Vagina (tissue), 2 donors: ENCODE measurements at places on chromosomes 4 and X.

DNA sequence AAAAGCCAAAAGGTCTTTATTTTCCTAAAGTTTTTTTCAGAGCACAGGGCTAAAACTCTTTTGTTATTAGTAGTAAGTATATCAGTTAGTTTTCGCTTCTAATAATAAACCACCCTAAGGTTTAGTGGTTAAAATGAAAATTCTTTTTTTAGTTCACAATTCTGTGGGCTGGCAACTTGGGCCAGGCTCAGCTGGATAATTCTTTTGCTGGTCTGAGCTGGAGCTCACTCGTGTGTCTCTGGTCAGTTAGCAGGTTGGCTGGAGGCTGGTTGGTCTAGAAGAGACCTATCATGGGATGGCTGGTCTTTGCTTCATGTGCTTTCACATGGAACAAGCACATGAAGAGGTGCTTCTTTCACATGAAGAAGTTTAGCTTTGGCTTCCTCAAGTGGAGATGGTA lies 227.1 kb upstream of the LCORL start:
- DNase-seq, result no peak

DNA sequence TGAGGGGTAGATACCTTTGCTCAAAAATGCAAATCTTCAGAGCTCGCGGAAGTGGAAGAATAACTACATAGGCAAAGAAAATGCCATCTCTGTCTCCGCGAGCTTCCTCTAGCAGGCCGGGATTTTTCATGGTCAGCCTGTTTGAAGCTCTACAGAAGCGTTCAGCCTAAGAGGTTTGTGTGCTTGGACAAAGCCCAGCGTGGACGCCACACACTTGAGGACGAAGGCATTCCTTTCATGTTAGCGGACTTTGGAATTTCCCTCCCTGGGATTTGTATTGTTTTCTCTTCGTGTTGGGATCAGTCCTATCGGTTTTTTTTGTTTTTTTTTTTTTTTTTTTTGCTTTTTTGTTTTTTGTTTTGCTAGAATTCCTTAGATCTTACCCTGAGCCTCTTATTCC lies 53.7 kb downstream of the SMIM31 start:
- no peak for DNase-seq

GRCh38 chrX:88982933-88983332 lies 235.9 kb downstream of the CPXCR1 start:
- DNase-seq, result no peak

GRCh38 chr4:101211146-101211553 lies 136.2 kb downstream of the PPP3CA start:
- no peak for DNase-seq

- no peak for DNase-seq
Observed at GRCh38 chrX:98398542-98398941, 1514.8 kb downstream of the RPA4 start.

DNA sequence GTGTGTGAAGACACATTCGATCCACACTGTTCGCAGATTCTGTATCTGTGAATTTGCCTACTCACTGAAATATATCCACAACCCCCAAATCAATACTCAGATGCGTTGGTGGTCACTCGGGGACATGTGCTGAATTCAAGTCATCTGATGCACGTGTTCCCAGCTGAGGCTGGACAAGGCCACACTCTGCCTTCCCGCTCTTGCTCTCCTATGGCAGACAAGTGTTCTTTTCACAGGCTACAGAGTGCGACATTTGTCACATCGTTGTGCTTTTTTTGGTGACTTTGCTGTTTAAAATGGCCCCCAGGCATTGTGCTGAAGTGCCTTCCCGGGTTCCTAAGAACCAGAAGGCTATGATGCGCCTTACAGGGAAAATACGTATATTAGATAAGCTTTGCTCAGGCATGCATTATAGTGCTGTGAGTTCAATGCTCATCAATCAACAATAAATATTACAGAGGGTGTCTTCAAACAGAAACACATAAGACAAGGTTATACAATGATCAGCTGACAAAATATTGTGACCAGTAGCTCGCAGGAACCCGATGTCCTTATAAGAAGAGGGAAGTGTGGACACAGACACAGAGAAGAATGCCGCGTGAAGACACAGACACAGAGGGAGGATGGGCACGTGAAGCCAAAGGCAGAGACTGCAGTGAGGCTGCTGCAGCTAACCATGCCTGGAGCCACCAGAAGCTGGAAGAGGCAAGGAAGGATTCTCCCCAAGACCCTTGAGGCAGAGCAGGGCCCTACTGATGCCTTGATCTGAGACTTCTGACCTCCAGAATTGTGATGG lies 42.0 kb downstream of the IRF2 start:
- DNase-seq, result no peak

GRCh38 chrX:13658602-13659001 lies 5.7 kb downstream of the TCEANC start:
- DNase-seq, result no peak

GRCh38 chrX:56248492-56248891 lies 16.3 kb downstream of the KLF8 start:
- no peak for DNase-seq

DNA sequence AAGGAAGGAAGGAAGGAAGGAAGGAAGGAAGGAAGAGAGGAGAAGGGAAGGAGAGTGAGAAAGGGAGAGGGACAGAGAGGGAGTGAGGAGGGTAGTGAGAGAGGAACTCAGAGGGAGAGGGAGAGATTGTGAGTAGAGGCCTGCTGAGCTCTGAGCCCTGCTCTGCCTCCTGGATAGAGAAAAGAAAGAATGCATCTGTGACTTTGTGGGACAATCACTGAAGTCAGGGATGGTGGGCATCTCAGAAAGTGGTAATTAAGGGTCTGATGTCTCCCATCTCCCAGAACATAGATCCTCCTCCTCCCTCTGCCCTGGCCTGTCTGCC lies 142.9 kb upstream of the BANK1 start:
- no peak for DNase-seq

DNA sequence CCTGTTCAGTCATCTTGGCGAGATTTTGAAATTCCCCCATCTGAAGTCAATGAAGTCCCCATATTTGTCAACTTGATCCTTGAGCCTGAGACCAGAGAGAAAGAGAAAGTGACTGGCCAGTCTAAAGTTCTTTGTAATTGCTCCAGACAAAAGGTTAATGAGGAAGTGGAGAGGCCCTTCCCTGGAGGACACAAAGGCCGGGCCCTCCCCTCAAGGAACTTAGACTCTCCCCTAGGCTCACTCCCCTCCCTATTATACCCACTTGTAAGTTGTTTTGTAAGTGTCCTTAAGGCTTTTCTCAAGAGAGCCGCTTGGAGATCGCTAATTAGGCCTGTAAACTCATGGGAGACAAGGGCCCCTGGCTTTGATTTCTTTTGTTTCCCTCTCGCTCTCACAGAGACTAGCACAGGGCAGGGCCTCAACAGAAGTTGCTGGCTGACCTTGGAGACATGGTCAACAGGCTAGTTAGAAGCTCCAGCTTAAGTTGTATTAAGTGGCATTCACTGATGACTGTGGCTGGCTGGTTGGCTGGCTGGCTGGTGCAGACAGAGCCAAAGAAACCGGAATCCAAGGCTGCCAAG lies 20.3 kb upstream of the GPC4 start:
- no peak for DNase-seq

GRCh38 chr4:123555233-123555806 lies 158.7 kb downstream of the SPRY1 start:
- DNase-seq, result no peak

GRCh38 chr4:53788621-53789020 lies 197.3 kb upstream of the LNX1 start:
- DNase-seq, result no peak

DNA sequence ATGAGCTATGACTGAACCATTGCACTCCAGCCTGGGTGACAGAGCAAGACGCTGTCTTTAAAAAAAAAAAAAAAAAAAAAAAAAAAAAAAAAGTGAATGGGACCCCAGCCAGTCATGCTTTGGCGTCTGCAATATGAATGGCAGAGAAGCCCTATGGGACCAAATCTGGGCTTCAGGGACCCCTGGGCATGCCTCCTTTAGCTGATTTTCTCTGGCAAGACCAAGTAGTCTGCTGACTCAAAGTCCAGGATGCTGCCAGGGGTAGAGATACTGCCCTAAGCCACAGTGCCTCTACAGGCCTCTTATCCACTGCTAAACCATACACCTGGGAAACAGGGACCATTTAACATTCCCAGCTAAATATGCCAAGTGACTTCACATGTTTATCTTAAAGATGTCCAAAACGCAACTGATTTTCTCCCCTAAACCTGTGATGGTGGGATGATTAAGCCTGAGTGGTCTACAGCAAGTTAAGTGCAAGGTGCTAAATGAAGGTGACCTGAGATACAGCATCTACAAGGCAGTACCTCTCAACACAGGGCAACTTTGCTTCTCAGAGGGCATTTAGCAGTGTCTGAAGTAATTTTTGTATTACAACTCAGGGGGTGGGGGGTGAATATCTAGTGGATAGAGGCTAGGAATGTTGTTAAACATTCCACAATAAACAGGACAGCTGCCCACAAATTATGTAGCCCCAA lies 5.8 kb downstream of the RPS4X start:
- no peak for DNase-seq

GRCh38 chr4:83558680-83559079 lies 22.8 kb downstream of the GPAT3 start:
- no peak for DNase-seq
